Thyroid gland (tissue), 4 donors: ENCODE measurements at places on chromosomes 5 and 9.
A peak's percentile ranks its signal among the peaks of the same experiment; 100 is the strongest.

GRCh38 chr5:159814805-159815585 lies 101.3 kb upstream of the ADRA1B start:
- peaks cover 7% of the 10 kb centered on the region for H3K4me1 ChIP-seq
- DNase-seq, result no peak
- no peak overlapping the region for H3K4me3 ChIP-seq
- no peaks in the 10 kb centered on the region for H3K36me3 ChIP-seq
- H3K27ac ChIP-seq, result no peak overlapping the region
- no peaks in the 10 kb centered on the region for H3K27me3 ChIP-seq

- H3K4me1 ChIP-seq, result no peaks in the 10 kb centered on the region
- no peak overlapping the region for H3K27ac ChIP-seq
Observed at GRCh38 chr5:23627976-23628375, 120.6 kb downstream of the PRDM9 start.

DNA sequence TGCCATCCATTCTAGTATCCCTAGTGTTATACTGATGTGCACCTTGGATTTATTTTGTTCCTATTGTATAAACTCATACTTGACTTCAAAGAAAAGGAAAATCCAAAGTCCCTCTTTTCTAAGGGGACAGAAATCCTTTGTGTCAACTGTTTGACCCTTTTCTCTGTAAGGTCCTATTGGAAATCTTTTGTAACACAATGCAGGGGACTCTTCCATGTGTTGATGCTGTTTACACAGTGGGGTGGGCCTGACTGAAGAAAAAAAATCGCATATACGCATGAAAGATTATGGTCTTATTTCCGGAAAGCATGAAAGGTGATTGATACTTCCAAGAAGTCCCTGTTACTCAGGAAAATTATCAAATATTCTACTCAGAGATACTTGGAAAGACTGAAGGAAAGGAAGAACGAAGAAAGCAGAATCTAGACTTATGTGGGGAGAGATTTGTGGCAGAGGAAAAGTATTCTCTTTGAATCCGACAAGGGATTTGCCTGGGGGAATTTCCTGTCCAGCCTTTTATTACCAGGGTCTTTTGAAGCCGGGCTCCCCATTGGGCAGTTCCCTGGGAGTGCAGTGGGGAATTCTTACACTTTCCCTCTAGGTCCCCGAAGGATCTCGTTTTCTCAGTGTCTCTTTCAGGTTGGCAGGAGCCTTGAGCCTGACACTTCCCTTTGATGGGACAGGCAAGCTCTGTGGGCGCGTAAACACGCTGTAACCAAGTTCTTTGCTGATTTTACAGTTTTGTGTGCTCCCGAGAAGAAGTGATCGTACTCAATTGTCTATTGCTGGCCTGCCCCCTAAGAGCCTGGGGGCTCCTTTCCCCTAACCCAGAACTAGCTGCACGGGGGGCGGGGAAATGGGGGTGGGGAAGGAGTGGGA lies 779 bp upstream of the VCAN start:
- DNase-seq, result no peak
- H3K27ac ChIP-seq, result no peak overlapping the region
- no peaks in the 10 kb centered on the region for H3K36me3 ChIP-seq
- H3K4me3 ChIP-seq, result no peak overlapping the region
- H3K27me3 ChIP-seq, result peaks cover 23% of the 10 kb centered on the region
- peaks cover 10% of the 10 kb centered on the region for H3K4me1 ChIP-seq

- H3K27me3 ChIP-seq, result peaks cover 44% of the 10 kb centered on the region
- peaks cover 8% of the 10 kb centered on the region for H3K4me1 ChIP-seq
- no peak overlapping the region for H3K27ac ChIP-seq
- no peak overlapping the region for H3K4me3 ChIP-seq
- no peak for DNase-seq
- H3K36me3 ChIP-seq, result no peaks in the 10 kb centered on the region
Observed at GRCh38 chr5:173229966-173230689, 4.9 kb downstream of the NKX2-5 start.

DNA sequence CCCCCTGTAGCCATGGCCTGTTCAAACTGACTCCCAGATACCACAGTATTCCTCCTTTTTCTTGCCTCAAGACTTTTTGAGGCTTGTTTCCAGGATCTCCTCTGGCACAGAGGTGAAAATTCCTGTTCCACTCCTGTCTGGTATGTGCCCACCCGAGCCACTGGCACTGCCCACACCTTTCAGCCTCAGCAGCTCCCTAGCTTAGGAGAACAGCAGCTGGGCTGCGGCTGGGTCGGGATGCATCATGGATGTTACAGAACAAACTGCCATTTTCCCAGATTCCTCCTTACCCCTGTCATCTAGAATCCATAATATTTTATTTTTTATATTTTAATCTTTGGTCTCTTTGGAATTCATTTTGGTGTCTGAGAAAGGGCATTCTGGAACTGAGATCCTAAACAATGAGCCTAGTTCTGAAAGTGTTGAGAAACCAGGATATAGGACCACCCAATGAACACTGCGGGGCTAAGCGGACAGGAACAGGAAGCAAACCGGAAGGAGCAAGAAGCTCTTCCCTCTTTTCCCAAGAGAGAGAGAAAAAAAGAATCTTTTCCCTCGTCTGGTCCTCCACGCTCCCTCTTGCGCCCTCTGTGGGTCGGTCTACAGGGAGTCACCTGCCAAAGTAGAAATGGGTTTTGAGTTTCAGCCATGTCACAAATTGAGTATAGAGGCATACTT lies 12.5 kb downstream of the OR2S2 start:
- DNase-seq, result peak; percentile 90
- no peak overlapping the region for H3K4me3 ChIP-seq
- peaks cover 14% of the 10 kb centered on the region for H3K4me1 ChIP-seq
- no peaks in the 10 kb centered on the region for H3K36me3 ChIP-seq

DNA sequence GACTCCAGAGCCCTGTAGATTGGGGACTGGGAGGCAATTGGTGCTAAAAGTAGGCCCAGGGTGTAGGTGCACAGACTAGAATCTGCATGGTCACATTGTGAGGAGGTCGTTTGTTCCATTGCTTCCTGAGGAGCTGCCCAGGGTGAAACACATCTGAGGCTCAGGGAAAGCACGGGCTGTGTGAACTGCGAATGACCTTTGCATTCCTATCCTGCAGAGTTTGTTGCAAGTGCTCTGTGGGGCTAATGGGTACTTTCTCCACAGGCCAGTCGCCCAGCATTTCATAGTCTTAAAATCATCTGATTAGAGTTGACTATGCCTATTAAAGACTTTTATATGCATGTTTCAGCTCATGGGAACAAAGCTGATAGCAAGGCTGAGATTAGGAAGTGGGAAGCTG lies 14.4 kb upstream of the SLC46A2 start:
- no peak for DNase-seq
- H3K4me3 ChIP-seq, result no peak overlapping the region
- no peaks in the 10 kb centered on the region for H3K36me3 ChIP-seq

GRCh38 chr9:21477466-21477865 lies 4.6 kb downstream of the IFNE start:
- no peaks in the 10 kb centered on the region for H3K36me3 ChIP-seq
- no peaks in the 10 kb centered on the region for H3K4me1 ChIP-seq
- H3K27ac ChIP-seq, result no peak overlapping the region
- no peaks in the 10 kb centered on the region for H3K27me3 ChIP-seq

DNA sequence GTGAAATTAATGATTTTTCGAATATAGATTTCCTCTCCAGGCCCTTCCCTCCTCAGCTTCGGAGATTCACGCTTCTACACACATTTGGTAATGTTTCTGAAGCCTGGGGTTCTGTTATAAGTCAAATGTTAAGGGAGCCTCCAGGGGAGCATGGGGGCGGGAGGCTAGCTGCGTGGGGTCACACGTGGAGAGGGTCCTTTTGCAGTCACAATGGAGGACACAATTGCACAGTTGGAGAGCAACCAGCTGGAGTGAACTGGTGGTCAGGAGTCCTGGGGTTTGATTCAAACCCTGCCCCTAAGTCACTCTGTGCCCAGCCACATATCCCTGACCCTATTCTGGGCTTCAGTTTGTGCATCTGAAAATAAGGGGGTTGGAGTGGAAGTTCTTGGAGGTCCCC lies 481.4 kb downstream of the CDK5RAP2 start:
- H3K27me3 ChIP-seq, result no peaks in the 10 kb centered on the region
- DNase-seq, result no peak

GRCh38 chr5:150066436-150066835 lies 19.9 kb downstream of the CSF1R start:
- no peaks in the 10 kb centered on the region for H3K27me3 ChIP-seq
- no peaks in the 10 kb centered on the region for H3K4me1 ChIP-seq
- H3K27ac ChIP-seq, result no peak overlapping the region
- no peak for DNase-seq
- no peaks in the 10 kb centered on the region for H3K36me3 ChIP-seq

GRCh38 chr5:82847562-82847961 lies 229.6 kb downstream of the TMEM167A start:
- DNase-seq, result no peak
- H3K4me3 ChIP-seq, result no peak overlapping the region
- H3K27me3 ChIP-seq, result no peaks in the 10 kb centered on the region

DNA sequence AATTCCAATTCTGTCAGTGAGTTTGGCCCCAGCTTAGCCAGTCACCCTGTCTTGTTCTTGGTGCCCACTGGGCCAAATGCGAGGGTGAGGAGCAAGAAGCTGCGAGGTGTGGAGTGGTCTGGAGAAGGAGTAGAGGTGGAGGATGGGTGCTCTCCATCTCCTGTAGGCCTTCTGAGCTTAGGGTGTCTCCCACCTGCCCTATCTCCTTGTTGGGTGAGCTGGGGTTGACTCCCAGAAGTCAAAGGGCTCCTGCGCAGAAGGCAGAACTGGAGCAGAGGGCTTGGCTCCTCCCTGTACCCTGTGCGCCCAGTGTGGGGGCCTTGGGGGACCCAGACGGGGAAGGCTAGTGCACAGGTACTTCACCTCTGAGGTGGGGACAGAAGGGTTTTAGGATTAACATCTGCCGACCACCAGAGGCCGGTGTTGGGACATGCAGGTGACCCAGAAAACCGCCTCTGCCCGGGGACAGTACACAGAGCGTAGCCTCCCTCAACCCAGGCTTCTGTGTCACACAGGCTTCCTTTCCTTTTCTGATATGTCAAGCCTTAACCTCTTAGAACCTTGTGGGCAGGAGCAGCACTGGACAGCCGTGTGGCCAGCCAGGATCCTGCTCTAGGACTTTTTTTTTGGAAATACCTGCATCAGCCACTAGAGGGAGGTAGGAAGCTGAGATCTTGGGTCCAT lies 16.9 kb downstream of the IL5 start:
- H3K4me1 ChIP-seq, result no peaks in the 10 kb centered on the region
- no peaks in the 10 kb centered on the region for H3K27me3 ChIP-seq
- H3K27ac ChIP-seq, result no peak overlapping the region
- H3K36me3 ChIP-seq, result no peaks in the 10 kb centered on the region
- H3K4me3 ChIP-seq, result no peak overlapping the region

- H3K27ac ChIP-seq, result no peak overlapping the region
- no peak overlapping the region for H3K4me3 ChIP-seq
- H3K27me3 ChIP-seq, result no peaks in the 10 kb centered on the region
- H3K36me3 ChIP-seq, result no peaks in the 10 kb centered on the region
Observed at GRCh38 chr5:52684051-52684450, 103.7 kb upstream of the ITGA1 start.

DNA sequence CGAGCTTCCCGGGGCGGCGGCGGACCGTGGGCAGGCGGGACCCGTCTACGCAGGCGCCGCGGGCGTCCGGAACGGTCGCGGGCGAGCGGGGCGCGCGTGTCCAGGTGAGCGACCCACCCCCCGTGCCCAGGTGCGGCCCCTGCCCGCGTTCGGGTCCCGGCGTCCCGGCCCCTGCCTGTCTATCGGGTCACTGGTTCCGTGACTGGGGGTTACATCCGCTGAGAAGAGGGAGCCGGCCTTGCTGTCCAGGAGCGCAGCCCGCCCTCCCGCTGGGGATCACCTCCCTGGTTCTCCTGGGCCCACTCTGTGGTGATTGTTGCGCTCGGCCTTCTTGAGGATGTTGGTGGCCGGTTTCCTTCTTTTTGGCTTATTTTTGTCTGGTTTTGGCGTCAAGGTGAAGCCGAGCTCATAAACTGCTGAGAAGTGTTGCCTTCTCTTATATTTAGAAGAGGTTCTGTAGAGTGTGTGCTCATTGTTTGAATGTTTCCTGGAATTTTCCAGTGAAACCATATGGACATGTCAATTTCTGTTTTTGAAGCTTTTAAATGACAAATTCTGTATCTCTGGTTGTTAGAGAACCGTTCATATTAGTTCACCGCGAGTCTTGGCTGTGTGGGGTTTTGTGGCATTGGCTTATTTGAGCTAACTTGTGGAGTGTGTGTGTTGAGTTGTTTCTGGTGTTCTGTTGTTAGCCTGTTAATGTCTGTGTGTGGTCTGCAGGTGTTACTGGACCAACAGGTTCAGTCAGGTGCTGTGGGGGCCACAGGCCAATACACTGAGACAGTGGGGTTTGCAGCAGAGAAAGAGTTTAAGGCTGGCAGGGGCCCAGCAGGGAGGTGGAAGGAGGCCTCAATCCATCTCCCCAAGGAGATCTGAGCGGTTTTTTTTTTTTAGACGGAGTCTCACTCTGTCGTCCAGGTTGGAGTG lies 621 bp downstream of the CEP72 start:
- H3K36me3 ChIP-seq, result no peaks in the 10 kb centered on the region
- DNase-seq, result no peak
- no peaks in the 10 kb centered on the region for H3K27me3 ChIP-seq
- H3K4me3 ChIP-seq, result peak overlapping the region; percentile 62
- H3K4me1 ChIP-seq, result no peaks in the 10 kb centered on the region

DNA sequence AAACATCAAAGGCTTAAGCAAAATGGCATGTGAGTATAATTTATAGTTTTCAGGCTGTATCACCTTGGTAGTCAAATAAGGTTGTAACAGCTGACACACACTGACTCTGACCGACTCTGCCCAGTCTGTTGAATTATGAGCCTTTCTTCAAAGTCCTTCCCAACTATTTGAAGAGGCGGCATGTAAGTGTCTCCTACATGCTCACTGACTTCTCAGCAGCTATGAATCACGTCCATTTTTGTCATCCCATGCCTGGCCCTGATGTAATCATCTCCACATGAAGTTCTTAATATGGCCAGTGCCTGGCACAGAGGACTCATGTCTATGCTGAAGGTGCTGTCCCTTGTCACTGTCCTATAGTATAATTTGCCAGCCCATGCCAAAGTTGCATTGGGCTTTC lies 5.1 kb upstream of the PTBP3 start:
- no peak for DNase-seq
- no peaks in the 10 kb centered on the region for H3K36me3 ChIP-seq
- H3K27me3 ChIP-seq, result no peaks in the 10 kb centered on the region
- H3K4me1 ChIP-seq, result no peaks in the 10 kb centered on the region
- no peak overlapping the region for H3K27ac ChIP-seq
- no peak overlapping the region for H3K4me3 ChIP-seq

GRCh38 chr9:96668868-96669534 lies 13.9 kb upstream of the PRXL2C start:
- no peak for DNase-seq
- H3K4me3 ChIP-seq, result no peak overlapping the region
- H3K27ac ChIP-seq, result no peak overlapping the region

DNA sequence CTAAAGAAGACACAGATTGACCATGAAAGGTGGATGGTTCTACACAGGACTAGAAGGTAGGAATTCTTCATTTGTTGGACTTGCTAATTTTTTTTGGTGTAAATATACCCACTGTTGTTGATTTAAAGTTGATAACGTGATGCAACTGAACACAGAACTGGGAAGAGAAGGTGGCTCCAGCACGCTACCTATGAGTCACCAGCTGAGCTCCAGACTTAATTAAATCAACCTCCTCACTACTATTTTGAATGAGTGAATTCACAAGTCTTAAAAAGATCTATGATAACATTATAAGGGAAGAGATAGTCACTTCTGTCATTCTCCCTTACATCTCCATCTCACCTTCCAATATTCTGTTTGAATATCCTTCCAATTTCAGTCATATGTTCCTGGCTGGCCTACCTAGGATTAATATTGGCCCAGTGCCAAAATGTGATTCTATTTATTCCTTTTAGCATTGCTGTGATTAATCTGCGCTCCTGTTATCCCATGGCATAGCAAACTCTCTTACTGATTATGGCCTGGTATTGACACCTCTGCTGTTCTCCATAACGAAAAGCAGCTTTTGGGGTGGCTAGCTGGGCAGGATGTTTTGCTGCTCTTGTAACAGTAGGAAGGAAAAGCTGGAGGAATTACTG lies 135.9 kb upstream of the CCDC152 start:
- no peaks in the 10 kb centered on the region for H3K27me3 ChIP-seq
- H3K4me3 ChIP-seq, result no peak overlapping the region
- peak overlapping the region; percentile 17 for H3K27ac ChIP-seq
